ENCODE measurements at places on chromosomes 2 and 18.

DNA sequence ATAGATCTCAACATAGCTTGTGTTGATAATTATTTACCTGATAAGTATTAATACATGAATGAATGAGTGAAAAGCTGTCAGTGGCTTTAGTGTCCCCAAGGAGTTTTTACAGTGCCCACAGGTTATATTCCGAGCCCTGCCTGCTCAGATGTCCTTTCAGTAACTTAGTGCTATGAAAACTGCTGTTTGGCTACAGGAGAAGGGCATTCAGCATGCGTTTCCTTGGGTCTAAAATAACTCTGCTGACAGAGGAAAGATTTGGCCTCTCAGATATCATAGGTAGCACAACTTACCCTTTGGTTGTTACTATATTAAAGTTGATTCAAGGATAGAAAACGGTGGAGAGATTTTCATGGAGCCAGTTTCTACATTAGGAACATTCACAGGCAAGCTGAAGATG lies 241.0 kb downstream of the ETAA1 start:
- DNase-seq, result no peak

DNA sequence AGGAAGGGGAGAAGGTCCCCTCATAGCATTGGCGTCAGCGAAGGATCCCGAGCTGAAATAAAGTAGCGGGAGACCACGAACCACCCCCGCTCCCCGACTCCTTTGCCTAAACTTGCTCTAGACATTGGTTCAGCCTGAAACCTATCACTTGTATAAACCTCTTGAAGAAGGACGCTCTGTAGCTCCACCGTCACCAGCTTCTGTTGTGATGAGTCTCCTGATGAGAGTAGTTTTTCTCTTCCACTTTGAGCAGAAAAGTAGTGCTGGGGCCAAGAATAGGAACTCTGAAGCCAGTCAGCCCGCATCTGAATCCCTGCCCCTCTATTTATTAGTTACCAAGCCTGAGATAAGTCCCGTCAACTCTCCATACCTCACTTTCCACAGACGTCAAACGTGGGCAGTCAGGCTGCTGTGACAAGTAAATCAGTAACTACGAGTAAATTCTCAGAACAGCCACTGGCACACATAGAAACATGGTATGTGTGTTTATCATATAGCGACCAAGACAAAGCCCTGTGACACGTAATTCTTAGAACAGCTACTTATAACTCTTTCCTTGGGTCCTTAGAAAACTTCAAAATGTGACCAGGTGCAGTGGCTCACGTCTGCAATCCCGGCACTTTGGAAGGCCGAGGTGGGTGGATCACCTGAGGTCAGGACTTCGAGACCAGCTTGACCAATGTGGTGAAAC lies 61.7 kb downstream of the CD226 start:
- no peak for DNase-seq

DNA sequence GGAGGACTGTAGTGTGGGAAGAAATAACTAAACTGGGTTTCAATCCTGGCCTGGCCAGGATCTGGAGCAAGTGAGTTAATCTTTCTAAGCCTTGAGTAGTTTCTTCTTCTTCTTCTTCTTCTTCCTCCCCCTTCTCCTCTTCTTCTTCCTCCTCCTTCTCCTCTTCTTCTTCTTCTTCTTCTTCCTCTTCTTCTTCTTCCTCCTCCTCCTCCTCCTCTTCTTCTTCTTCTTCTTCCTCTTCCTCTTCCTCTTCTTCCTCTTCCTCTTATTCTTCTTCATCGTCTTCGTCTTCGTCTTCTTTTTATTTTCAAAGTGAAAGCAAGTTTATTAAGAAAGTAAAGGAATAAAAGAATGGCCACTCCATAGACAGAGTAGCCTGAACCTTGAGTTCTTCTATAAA lies 6.5 kb upstream of the IL1RN start:
- no peak for DNase-seq

DNA sequence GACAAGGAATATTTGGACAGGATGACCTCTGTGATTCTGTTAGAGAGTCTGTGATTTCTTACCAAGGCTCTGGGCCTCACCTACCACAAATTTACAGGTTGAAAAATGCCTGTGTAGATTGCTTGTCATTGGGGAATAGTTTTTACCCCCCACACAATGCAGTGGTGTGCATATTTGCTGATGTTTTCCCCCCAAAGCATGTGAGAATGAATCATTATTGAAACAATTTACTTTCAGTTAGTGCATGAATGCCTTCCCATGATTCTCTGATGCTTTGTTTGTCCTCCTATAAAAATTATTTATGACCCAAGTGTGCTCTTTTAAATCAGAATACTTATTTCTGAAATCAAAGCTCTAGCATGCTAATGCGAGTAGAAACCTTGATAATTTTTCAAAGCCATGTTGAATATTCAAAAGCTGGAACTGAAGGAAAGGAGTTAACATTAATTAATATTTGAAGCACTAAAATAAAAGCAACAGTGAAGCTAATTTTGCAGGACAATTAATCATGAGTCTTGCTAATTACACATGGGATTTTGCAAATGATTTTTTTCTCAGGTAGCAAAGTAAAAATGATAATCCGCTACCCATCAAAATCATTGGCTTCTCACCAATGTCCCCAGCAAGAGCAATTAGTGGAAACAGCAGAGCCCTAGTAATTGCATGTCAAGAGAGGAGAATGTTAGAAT lies 361.2 kb upstream of the HNRNPA3 start:
- no peak for DNase-seq

DNA sequence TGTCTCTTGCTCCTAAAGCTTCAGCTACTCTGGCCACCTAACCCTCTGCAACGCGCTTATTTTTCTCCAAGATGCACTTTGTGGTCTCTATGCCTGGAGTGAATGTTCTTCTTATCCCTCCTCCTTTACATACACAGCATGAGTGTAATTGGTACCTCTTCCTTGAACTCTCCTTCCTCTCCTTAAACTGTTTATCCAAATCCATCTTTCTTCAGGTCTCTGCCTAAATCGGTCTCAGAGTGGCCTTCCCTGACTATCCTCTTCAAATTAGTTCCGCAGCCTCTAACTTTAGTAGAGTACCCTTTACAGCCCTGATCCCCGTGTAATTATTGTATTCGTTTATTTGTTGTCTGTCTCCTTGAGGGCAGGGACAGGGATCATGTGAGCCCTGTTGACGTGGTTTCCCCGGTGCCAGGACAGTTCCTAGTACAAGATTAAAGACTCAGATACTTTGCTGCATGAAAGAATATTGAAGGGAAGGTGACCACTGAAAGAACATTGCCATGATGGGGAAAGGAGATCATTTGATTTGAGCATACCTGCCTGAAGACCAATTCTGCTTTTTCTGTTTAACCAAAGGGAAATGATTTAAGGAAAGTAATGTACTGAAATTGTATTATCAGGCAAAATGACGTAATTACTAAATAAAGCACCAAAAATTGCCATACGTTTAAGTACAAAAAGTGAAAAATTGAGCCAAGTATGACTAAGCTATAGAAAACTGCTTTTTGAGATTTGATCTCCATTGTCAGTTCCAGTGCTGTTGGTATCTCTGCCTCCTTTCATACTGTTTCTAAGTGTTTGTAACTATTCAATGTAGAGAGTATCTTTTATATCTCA lies 1.2 kb downstream of the CNOT9 start:
- DNase-seq, result peak; percentile 72

DNA sequence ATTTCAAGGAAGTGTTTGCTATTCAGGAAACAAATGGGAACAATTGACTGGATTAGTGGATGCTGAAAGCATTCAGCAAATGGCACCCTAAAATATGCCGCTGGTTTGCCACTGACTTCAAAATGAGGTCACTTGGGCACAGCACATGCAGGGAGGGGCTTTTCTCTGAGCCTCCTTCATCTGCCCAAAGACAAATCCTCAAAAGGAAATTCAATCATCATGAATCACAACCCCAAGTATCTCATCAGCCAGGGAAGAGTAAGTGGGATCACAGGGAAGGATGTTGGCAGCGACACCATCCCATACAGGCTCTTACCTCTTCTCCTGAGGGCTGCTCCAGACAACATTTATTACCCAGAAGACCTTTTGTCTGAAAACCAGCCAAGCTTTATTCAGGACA lies 14.4 kb upstream of the SP140L start:
- DNase-seq, result peak; percentile 52

GRCh38 chr2:26174691-26175465 lies 2.0 kb downstream of the GAREM2 start:
- DNase-seq, result no peak

DNA sequence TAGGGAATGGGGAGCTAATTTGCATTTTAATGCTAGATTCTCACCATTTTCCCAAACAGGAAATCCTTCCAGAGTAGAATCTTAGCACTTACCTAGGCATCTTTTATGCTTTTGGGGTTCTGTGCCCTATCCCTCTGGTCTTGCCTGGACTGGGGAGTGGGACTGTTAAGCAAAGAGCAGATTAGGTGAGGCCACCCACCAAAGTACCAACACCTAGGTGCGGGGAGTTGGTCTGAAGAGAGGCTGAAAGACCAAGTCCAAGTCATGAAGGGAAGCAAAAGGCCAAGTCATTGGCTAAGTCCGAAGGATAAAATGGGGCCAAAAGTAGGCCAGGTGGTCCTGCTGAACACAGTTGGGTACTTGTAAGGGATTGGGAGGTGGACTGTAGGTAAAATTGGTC lies 86.7 kb downstream of the FAM168B start:
- no peak for DNase-seq

GRCh38 chr18:9000733-9001132 lies 101.8 kb upstream of the NDUFV2 start:
- DNase-seq, result peak; percentile 38

DNA sequence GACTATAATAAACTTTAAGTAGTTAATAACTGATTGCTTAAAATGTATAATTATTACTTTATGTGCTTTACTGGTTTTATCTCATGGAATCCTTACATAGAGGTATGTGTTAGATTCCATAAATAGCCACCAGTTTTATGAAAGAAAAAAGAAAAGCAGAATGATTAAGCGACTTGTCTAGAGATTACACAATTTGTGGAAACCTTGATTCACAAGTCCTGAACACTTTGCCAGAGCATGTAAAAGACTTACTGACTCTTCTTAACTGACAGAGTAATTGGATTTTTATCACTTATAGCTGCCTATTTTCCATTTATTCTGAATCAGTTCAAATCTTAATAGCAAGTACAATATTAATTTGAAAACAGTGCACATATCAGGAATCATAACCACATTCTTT lies 448.7 kb upstream of the NETO1 start:
- DNase-seq, result peak; percentile 8

GRCh38 chr2:142878031-142878678 lies 691 bp downstream of the KYNU start:
- DNase-seq, result no peak

GRCh38 chr2:84970210-84970867 lies 622 bp upstream of the KCMF1 start:
- peak; percentile 69 for DNase-seq

DNA sequence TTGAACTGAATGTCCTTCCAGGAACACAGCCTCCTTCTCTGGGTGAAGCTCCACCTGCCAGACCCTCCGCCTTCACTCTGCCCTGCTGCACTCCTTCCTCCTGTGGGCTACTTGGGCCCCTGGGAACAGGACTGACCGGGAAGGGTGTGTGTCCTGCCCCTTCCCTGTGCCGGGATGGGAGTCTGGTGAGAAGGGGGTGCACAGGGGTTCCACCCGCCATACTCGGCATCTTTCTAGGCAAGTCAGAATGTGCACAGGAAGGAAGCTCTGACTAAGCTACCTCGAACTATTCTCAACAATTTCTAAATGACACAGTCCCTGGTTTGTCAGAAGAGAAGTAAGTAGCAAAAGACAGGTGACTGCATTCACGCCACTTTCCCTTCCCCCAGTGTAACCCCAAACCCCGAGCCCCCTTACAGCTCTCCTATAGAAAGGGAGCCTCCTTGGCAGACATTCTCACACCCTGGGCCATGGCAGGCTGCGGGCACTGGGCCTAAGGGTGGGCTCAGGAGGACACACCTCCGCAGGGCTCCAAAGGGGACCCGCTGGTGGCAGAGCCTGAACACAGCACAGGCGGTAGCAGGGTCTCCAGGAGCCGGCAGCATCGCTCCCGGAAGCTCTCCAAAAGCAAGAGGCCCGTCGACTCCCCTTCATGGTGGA lies 184.1 kb downstream of the HDAC4 start:
- DNase-seq, result no peak

DNA sequence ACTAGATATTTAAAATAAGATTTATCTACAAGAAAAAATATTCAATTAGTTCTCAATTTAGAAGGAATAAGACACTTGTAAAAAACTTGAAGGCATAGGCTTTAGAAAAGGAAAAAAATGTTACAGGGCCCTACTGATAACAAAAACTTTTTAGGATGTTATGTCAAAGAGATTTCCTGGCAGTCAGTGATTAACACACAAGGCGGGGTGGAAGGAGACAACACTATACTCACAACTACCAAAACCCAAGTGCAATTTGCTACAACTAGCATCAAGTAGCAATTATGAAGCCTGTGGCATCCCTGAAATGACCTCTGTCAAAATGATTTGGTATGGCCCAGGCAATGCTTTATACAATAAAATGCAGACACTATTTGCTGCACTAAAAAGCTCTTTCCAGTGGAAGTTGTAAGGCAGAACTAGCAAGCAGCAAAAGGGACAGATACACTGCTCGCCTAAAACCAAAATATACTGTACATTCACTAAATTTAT lies 15.3 kb downstream of the STRN start:
- DNase-seq, result no peak
